ENCODE measurements at places on chromosomes 7 and 10. TPM values are rescaled to one million over a fixed set of nuclear protein-coding genes. Genes with fewer than 3 reads are reported as not detected.
A peak's percentile ranks its signal among the peaks of the same experiment; 100 is the strongest.

DNA sequence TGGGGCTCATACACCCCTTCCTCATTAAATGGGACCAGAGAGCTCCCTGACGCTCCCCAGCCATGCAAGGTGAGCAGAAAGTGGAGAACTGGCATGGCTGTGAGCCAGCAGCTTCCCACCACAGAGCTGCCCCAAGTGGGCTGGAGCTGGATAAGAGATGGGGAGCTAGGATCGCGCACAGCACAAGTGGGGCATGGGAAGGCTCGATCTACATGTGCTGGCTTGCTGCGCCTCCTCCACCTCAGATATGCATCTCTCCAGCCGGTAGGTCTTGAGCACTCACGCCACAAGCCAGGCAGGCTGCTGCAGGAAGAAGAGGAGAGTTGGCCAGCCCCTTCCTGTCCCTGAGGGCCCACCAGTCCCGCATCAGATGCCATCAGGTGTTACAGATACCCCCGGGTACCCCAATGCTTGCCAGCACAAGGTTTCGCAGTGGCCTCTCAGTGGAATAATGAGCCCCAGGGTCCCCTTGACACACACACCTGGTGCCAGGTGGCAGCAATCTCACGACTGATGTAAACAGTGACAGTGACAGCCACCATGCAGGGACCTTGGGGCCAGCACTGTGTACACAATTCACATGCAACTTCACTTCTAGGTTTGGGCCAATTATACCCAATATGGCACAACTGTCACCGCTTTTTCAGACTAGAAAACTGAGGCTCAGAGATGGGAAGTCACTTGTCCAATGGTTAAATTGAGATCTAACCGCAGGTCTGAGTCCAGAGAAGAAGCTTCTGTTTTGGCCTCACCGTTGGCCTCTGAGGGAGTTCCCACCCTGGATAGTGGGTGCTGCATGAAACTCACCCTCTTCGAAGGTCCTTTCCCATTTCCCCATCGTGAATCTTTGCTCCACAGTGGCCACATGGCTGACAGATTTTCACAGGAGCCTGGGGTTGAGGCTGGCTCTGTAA, 79.3 kb downstream of the OAT start:
- DNase-seq: no peak

The MINDY3 gene
- polyA plus RNA-seq: 19.4 TPM

GRCh38 chr7:141333459-141333858, 217.8 kb upstream of the AGK start:
- DNase-seq: no peak

GRCh38 chr10:124433461-124433860, 14.7 kb upstream of the OAT start:
- no peak for DNase-seq

- DNase-seq: no peak
Measured at GRCh38 chr10:117249493-117250093, 8.7 kb downstream of the SLC18A2 start.

GRCh38 chr7:133633055-133633454, 380.2 kb downstream of the EXOC4 start:
- no peak for DNase-seq

DNA sequence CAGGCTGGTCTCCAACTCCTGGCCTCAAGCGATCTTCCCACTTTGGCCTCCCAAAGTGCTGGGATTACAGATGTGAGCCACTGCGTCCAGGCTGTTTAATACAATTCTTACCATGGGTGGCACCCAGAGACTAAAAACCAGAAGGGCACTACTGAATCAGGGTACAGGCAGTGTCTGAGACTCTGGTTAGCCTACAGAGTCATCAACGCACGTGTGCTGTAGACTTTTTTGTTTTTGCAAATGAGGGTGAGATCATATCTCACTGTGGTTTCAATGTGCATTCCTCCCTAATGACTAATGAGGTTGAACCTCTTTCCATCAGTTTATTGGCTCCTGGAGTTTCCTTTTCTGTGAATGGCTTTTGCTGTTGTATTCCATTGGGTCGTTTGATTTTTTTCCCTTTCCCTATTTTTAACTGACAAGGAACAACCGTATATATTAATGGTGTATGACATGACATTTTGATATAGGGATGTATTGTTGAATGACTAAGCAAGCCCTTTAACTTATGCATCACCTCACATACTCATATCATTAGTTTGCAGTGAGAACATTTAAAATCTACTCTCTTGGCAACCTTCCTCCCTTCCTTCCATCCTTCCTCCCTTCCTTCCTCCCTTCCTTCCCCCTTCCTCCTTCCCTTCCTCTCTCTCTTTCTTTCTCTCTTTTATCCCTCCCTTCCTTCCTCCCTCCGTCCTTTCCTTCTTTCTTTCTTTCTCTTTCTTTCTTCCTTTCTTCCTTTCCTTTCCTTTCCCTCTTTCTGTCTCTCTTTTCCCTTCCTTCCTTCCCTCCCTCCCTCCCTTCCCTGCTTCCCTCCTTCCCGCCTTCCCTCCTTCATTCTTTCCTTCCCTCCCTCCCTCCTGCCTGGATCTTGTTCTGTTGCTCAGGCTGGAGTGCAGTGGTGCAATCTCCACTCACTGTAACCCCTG, 9.3 kb upstream of the TMEM270 start:
- peak; percentile 94 for DNase-seq

- no peak for DNase-seq
Measured at GRCh38 chr7:11810043-11810625, 21.9 kb downstream of the THSD7A start.

The SLC12A9 gene
- 11.2 TPM for polyA plus RNA-seq

GRCh38 chr7:114554781-114555537, 140.3 kb downstream of the FOXP2 start:
- no peak for DNase-seq

- DNase-seq: no peak
Measured at GRCh38 chr7:6278749-6279310, 6.4 kb upstream of the CYTH3 start.

DNA sequence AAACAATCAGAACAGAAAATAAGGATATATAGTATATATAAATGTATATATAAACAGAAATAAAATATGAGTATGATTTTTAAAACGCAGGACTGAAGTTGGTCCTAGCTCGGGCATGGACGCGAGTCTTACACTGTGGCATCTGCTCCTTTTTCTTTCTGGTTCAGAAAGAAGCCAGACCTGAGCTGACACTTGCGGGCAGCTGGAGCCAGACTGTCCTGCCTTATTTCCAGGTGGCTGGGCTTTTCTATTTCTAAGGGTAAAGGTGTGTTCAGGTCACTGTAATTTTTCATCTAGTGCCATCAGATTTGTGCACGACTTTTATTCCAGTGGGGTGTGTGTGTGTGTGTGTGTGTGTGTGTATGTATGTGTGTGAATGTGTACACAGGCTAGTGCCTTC, 166.4 kb downstream of the GALNT17 start:
- no peak for DNase-seq

The VWDE gene
- polyA plus RNA-seq: 0.02 TPM

GRCh38 chr10:124554085-124554858, 92.6 kb downstream of the LHPP start:
- DNase-seq: no peak

DNA sequence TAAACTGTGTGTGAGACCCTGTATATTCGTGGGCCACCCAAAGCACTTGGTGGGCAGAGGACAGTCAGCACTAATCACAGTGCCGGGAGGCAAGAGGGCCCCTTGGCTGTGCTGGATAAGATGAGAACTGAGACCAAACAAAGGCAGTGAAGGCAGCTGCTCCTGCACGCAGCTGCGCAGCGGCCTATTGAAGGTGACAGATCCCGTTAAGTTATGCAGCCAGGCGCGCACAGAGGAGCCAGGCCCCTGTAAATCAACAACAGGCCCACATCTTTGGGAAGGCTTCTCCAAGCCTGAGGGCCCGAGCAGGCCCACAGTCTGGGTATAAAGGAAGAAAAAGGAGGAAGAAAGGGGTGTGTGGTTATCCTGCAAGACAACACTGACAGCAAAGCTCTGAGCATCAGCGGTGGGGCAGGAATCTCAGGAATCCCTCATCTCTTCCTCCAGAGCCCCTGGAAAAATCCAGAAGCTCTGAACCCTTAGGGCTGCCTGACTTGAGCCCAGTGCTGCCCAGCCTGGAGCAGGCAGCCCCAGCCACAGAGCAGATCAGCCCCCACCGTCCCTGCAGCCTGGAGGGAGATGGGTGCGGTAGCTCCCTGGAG, 154.2 kb downstream of the ARHGAP12 start:
- no peak for DNase-seq

DNA sequence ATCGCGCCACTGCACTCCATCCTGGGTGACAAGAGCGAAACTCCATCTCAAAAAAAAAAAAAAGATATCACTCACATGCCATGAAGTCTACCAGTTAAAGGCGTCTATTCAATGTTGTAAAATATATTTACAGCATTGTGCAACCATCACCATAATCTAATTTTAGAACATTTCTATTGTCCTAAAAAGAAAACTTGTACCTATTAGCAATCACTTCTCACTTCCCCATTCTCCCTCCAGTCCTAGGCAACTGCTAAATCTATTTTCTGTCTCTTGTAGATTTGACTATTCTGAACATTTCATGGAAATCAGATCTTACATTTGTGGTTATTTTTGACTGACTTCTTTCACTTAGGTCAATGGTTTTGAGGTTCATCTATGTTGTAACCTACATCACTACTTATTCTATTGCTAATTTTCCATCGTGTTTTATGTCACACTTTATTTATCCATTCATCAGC, 25.2 kb upstream of the OTUD1 start:
- DNase-seq: no peak

DNA sequence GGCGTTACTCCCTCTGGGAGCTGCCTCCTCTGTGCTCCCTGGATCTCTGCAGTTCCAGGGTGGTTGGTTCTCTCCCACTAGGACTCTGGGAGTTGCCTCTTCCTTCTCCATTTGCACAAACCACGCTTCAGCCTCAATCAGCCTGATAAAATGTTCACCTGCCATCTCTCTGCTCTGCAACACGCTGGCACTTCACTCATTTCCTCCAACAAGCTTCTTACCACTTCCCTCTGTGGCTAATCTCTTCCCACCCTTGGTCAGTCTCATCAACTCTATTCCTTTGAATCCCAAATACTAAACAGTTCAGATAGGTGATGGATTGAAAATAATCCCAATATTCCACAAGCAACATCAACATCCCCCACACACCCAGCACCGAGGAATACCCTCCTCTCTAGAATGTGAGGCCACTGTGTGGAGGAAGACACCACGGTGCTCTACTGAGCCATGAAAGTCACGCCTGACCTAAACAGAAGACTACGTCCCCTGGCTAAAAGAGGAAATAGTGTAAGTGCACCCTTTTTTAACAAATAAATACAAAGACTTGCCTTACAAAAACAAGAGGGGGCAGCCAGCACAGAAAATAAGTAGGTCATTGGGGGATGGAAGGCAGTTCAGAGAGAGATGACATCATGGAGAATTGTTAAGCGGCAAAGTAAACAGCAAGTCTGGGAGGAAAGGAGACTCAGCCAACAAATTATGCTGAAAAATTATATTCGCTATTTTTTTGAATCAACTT, 1.9 kb upstream of the FAM170B start:
- DNase-seq: no peak

DNA sequence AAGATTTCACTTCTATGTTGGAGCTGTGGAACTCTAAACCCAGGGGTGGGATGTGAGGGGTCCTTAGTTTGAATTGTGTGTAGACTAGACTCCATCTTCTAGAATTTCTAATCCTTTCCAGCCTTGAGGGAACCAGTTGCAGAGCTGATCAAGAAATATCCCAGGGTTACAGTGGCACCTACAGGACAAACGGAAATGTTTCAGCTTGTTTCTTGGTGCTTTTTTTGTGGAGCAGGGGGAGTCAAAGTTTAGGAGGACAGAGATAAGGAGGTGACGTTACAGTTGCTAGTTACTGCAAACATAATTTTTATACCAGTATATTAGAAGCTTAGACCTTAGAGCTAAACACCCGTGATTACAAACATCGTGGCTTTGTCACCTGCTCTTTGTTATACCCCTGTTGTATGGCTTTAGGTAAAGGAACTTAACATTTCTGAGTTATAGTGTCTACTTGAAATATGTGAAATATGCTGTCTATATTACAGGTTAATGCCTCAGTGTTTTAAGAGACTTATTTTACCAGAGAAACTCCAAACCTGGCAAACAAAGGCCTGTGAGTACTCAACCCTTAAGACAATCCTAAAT, 84.5 kb upstream of the DYNC1I1 start:
- DNase-seq: no peak

DNA sequence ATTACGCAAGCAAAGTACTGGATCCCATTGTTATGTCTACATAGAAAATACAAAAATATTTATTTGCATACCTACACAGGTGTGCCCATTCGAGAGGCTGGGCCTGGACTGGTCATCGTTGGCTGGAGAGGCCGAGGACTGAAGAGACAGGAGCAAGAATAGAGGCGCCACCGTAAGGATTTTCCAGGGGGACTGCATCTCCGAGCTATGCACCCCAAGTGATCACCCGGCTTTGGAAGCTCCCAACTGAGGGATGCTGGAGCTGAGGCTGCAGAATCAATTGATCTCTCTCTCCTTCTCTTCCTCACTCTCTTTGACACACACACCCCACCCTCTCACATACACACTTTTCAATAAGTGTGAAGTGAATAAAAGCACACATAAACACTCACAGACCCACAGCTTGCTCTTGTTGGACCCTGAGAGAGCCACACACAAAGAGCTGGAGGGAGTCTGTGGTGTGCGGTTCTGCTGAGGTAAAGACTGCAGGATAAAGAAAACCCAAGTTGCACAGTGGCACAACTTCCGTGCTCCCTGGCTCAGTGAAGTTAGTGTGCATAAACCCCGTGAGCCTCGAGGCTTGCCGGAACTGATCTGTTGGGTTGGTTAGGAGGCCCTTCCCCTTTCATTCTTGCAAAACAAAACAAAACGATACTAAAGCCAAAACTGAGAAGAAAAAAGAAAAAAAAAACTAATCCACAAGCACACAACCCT, at the start of gene AOAH:
Gene AOAH, minus strand, starts transcription at position 544 of the 714 bp plus-strand sequence. Its CDS starts 346 bp downstream, at position 198.
- DNase-seq: no peak

The ERVW-1 gene
- not detected for polyA plus RNA-seq

- DNase-seq: no peak
Measured at GRCh38 chr7:49150486-49150885, 226.1 kb downstream of the CDC14C start.

DNA sequence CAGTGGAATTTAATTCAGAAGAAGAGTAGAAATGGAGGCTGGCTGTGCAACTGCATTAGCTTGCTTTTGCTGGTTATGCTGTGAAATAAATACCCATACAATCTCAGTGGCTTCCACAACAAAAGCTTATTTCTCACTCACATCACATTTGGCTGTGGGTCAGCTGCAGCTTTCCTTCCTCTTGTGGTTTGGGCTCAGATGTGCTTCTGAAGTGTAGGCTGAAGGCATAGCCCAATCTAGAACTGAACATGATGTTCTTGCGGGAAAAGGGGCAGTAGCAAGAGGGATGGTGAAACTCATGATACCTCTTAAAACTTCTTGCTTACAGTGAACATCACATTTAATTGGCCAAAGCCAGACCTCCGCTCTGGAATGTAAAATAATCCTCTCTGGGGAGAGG, 119.9 kb downstream of the HECW1 start:
- DNase-seq: no peak

The AGBL3 gene
- 0.38 TPM for polyA plus RNA-seq

The SLC13A1 gene
- polyA plus RNA-seq: not detected

DNA sequence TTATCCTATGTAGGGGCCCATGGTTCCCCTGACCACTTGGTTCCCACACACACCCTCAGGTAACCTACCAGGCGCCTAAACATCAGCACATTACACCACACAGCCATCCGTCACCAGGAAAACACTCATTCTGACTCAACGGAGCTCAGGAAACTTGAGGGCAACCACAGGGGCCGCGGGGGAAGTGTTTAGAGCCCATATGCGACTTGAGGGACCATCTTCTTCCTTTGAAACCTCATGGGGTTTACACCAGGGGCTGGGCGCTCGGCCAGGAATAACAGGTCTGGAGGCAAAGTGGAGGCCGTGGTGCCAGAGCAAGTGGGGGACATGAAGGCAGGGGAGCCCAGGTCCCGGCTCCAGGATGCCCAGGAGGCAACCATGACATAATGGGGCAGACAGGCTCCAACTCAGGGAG, 1.5 kb downstream of the STX1A start:
- no peak for DNase-seq

The SDK1 gene
- 2.2 TPM for polyA plus RNA-seq
